Left lung (tissue), 14 donors: ENCODE measurements at places on chromosomes 4 and X. TPM values are rescaled to one million over a fixed set of nuclear protein-coding genes. Genes with fewer than 3 reads are reported as not detected.

ARSJ gene
- 7.5 TPM for polyA plus RNA-seq

- DNase-seq: no peak
These were observed 85.4 kb downstream of the MAGEC1 start for GRCh38 chrX:141989134-141989533.

EXOC1 gene
- 52.7 TPM for polyA plus RNA-seq

DNA sequence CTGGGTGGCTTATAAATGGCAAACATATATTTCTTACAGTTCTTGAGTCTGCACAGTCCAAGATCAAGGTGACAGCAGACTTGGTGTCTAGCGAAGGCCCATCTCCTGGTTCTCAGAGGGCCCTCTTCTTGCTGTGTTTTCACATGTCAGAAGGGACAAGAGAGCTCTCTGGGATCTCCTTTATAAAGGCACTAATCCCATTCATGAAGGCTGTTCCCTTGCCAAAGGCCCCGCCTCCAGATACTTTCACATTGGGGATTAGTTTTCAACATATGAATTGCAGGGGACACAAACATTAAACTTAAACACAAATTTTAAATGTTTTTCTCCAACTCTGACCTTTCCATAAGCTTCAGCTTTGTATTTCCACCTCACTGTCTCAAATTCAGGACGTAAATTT, 1135.0 kb upstream of the TENM3 start:
- DNase-seq: no peak

RNF175 gene
- 7.9 TPM for polyA plus RNA-seq

- no peak for DNase-seq
These were observed 60.4 kb downstream of the MCF2 start for GRCh38 chrX:139647597-139647996.

DNA sequence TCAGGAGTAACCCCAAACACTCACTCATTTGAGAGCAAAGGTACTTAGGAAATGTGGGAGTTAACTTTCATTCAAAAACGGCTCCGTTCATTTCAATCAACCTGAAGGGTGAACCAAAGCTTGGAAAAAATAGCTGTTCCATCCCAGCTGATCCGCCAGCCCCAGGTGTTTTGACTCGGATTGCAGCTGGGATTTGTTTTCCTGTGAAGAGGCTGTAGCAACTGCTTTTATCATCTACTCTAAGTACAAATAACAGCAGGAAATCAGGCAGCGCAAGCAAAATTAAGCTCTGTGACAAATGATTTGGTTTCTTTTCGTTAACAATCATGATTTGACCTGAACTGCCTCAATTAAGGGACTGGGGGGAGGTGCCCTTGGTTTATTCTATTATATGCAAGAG, 154.7 kb downstream of the BEND2 start:
- no peak for DNase-seq

F9 gene
- not detected for polyA plus RNA-seq

CFP gene
- 6.3 TPM for polyA plus RNA-seq

DNA sequence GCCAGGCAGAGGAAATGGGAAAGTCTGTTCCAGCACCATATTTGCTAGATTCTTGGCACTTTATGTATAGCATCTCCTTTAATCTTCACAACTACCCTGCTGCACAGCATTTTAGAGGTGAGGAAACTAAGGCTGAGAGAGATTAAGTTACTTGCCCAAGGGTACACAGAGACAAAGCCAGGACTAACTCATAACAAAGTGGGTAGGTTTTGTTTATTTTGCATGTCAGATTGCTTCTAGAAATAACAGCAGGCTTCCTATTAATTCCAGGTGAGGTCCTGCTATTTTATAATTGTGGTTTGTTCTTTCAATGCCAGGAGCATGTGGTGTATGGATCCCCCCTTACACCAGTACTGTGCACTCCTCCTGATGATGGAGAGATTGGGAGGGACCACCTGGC, 15.0 kb downstream of the TCEANC start:
- DNase-seq: no peak

DNA sequence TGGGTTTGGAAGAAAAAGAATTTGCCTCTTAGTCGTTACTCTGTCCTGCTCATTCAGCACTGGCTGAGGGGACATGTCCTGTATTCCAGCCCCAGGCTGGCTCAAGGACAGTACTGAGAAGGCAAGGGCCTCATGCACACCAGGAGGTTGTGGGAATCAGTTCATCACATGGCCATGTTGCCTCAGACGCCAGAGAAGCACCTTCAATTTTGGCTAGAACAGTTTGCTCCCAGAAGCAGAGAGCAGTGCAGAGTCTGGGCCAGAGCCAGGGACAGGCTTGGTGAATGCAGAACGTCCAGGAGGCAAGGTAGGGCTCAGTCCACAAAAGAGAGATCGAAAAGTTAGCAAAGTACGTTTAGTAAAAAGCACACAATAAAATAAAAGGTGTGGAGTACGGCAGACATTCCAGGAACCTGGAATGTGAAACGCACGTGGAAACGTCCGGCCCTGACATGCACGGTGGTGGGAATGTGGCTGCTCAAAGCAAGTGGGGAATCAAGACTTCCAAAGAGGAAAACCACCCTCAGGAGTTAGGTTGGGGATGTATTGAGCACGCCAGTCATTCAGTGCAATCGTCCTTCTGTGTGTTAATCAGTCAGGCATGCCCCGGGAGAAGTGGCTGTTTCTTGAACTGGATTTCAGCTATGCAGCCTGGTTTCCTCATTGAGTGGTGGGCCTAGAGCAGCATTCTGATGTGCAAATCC, 1.2 kb upstream of the SLC2A9 start:
- DNase-seq: no peak

DNA sequence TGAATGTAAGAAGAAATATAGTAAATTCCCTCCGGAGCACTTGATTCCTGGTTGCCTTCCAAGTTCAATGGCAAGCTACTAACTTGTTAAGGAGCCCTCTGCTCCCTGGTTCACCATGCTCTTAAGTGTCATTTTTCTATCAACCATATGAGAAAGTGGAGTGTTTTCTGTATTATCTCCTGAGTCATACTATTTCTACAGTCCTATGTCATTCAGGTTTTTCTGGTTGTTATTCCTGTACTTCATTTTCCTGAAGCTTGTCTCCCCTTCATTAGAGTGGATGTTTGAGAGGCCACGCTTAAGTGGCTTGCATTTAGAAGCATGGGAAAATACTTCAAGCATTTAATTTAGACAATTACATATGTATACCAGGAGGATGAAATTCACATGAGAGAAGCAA, 14.7 kb upstream of the EPGN start:
- no peak for DNase-seq

ENPEP gene
- polyA plus RNA-seq: 38.8 TPM

DNA sequence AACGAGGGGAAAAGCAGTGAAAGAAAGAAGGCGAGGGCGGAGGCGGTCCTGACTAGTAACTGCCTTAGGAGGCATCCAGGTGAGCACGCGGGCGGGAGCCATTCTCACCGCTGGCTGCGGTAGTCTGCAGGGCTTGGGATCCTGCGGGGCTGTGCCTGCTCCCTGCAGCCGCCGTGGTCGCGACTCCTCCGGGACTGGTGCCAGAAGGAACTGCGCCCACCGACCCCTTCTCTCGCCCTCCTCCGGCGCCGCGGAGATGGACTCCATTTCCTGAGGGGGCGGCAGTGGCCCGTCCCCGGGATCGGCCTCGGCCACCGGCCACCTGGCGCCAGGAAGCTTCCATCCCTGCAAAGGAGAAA, 543 bp downstream of the NFXL1 start:
- peak; percentile 57 for DNase-seq

DNA sequence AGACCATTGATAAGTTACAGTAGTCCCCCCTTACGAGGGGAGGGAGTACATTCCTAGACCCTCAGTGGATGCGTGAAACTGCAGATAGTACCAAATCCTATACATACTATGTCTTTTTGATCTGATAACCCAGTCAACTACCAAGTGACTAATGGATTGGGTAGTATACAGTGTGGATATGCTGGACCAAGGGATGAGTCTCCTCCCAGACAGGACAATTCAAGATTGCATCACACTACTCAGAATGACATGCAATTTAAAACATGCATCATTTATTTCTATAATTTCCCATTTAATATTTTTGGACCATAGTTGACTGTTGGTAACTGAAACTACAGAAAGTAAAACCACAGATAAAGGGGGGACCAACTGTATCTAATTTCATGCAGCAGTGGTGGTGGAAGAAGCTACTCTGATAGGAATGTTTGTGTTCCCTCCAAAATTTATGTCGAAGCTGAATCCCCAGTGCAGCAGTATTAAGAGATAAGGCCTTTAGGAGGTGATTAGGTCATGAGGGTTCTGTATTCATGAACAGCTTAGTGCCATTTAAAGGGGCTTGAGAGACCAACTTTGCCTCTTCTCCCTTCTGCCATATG, 11.9 kb downstream of the HADH start:
- no peak for DNase-seq

ZNF185 gene
- 19.4 TPM for polyA plus RNA-seq

- no peak for DNase-seq
These were observed 39.8 kb downstream of the VCX3B start for GRCh38 chrX:8504451-8504850.

PHOX2B gene
- 0.06 TPM for polyA plus RNA-seq

DNA sequence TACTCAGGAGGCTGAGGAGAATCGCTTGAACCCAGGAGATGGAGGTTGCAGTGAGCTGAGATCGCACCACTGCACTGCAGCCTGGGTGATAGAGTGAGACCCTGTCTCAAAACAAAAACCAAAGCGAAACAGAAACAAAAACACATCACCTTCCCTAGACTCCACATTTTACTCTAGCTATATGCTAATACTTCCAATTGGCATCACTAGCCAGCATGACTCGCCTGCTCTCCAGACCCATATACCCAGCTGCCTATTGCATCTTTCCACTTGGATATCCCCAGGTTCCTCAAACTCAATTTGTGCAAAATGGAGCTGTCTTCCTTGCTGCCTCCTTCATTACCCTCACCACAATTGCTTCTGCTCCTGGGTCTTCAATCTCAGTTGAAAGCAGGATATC, 22.4 kb upstream of the LAP3 start:
- no peak for DNase-seq

- no peak for DNase-seq
These were observed 68.8 kb downstream of the FBXW7 start for GRCh38 chr4:152467101-152467500.

ADRA2C gene
- polyA plus RNA-seq: 0.63 TPM

DNA sequence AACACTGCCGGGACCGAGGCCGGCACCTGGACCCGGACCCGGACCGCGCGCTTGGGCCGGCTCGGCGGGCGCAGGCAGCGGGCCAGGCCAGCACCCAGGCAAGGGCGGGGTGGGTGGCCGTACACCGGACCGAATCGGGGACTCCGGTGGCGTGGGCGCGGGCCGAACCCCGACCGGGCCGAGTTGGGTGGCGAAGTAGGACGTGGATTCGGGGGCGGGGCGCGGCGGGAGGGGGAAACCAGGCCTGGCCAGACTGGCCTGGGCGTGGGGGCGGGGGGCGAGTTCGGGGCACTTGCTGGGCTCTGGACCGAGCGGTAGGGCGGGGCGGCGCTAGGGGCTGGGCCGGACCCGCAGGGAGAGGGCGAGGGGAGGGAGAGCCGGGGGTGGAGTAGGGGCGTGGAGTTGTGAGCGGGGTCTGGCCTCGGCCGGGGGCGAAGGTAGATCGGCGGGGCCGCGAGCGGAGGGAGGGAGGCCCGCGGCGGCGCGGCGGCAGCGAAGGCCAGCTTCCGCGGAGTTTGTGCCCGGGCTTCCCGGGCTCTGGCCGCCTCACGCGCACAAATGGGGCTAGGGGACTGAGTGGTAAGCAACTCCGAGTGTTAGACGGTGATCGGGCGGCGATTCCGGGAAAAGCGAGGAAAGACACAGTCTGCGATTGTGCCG, 1.8 kb upstream of the BCORL1 start:
- DNase-seq: peak; percentile 83

RNF212 gene
- polyA plus RNA-seq: 13.6 TPM

- DNase-seq: peak; percentile 97
These were observed at the start of gene SLC25A6 for GRCh38 chrX:1391707-1392375. SLC25A6 (minus strand) TSS chrX:1392113; CDS start chrX:1392009, 104 bp downstream.

SEPSECS gene
- polyA plus RNA-seq: 13.0 TPM

DNA sequence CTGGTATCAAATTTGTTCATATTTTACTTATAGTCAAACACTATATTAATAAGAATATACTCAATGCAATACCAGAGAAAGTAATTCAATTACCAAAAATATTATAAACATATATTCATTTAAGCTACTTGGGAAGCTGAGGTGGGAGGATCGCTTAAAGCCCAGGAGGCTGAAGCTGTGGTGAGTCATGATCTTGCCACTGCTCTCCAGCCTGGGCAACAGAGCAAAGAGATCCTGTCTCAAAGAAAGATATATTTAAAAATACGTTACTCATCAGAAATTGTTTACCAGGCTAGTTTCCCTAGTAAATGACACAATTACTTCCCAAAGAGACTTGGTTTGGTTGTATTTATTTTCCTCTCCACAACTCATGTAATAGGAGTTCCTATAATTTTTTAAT, 433.6 kb downstream of the GASK1B start:
- no peak for DNase-seq

SERTM2 gene
- not detected for polyA plus RNA-seq

- no peak for DNase-seq
These were observed 31.9 kb downstream of the DTHD1 start for GRCh38 chr4:36313301-36313700.
